Melanocyte of skin (primary cell): ENCODE measurements at places on chromosomes 12 and 14. TPM values are rescaled to one million over a fixed set of nuclear protein-coding genes. Genes with fewer than 3 reads are reported as not detected.

The CCDC175 gene
- total RNA-seq: not detected in 2 replicates

The PTPRB gene
- total RNA-seq: under 0.01 TPM in 2 replicates

The TAS2R50 gene
- total RNA-seq: 2.6 and 6.3 TPM in 2 replicates

The TPPP2 gene
- total RNA-seq: not detected in 2 replicates

The GUCY2C gene
- total RNA-seq: not detected in 2 replicates

The P2RX2 gene
- total RNA-seq: not detected in 2 replicates

The SMIM41 gene
- not detected in 2 replicates for total RNA-seq

The IRAK3 gene
- 14.5 and 15.8 TPM in 2 replicates for total RNA-seq

The VRTN gene
- not detected in 2 replicates for total RNA-seq

The OVCH1 gene
- total RNA-seq: under 0.01 TPM in 2 replicates

The CIROP gene
- total RNA-seq: not detected in 2 replicates

The IQSEC3 gene
- under 0.01 TPM in 1 of 2 replicates, not detected in the other for total RNA-seq

The KSR2 gene
- under 0.01 TPM in 1 of 2 replicates, not detected in the other for total RNA-seq

The EML1 gene
- 9.1 and 14.1 TPM in 2 replicates for total RNA-seq

The TESPA1 gene
- total RNA-seq: not detected in 2 replicates

The FAM90A1 gene
- total RNA-seq: not detected in 2 replicates

The SIX6 gene
- not detected in 2 replicates for total RNA-seq

The MANSC4 gene
- 0.46 TPM in 1 of 2 replicates, not detected in the other for total RNA-seq

The GSC gene
- not detected in 2 replicates for total RNA-seq
